CD4-positive, alpha-beta T cell treated with Interleukin-6 for 4 hours (primary cell): ENCODE measurements at places on chromosomes 2 and 18.

- peak; percentile 15 for DNase-seq
Measured at GRCh38 chr2:27264253-27264752, 1.5 kb upstream of the SLC30A3 start.

- DNase-seq = no peak
Measured at GRCh38 chr2:180040146-180040925, 33.2 kb upstream of the CWC22 start.

DNA sequence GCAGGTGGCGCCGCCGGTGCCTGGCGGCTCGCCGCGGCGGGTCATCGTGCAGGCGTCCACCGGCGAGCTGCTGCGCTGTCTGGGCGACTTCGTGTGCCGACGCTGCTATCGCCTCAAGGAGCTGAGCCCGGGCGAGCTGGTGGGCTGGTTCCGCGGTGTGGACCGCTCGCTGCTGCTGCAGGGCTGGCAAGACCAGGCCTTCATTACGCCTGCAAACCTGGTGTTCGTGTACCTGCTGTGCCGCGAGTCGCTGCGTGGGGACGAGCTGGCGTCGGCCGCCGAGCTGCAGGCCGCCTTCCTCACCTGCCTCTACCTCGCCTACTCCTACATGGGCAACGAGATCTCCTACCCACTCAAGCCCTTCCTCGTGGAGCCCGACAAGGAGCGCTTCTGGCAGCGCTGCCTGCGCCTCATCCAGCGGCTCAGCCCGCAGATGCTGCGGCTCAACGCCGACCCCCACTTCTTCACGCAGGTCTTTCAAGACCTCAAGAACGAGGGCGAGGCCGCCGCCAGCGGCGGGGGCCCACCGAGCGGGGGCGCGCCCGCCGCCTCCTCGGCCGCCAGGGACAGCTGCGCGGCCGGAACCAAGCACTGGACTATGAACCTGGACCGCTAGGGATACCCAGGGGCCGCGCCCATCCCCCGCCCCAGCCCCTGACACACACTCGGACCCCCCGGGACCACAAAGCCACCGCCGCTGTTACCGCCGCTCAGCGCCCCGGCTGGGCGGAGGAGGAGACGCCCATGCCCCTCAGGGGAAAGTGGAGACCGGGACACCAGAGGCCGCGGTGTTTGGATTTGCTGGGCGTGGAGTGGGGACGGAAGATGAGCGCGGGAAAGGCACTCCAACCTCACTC is 1.1 kb downstream of the CDK5R2 start:
- no peak for DNase-seq

GRCh38 chr18:70078106-70078505 is 127.4 kb downstream of the RTTN start:
- DNase-seq = no peak

- no peak for DNase-seq
Measured at GRCh38 chr18:46293742-46294181, 189.6 kb downstream of the HAUS1 start.

DNA sequence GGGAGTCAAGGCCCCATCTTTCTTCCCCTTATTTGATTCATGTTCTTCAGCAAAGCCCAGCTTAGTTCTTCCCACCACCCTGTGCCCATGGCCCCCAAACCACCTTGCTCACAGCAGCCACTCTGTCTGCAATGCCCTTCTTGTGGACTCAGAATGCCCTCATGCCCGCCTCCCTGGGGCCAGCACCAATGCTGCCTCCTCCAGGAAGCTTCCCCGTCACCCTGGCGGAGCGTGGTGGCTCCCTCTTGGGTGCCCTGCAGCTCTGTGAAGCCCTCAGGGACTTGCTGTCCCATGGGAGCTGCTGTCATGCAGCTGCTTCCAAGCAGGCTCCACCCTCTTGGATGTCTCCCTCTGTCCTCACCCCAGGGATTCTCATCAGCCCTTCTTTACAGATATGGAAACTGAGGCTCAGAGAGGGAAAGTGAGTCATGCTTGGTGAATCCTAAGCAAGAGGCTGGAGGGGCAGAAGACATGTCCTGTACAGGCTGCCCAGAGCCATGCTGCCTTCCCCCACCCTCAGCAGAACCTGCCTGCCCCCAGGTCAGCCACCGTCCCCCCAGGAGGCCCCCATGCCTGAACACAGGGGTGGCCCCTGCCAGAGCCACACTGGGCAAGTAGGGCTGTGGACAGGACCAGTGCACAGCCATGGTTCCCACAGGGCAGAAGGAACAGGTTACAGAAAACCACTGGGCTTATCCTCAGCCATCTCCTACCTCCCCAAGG is 11.8 kb upstream of the DUSP2 start:
- no peak for DNase-seq

DNA sequence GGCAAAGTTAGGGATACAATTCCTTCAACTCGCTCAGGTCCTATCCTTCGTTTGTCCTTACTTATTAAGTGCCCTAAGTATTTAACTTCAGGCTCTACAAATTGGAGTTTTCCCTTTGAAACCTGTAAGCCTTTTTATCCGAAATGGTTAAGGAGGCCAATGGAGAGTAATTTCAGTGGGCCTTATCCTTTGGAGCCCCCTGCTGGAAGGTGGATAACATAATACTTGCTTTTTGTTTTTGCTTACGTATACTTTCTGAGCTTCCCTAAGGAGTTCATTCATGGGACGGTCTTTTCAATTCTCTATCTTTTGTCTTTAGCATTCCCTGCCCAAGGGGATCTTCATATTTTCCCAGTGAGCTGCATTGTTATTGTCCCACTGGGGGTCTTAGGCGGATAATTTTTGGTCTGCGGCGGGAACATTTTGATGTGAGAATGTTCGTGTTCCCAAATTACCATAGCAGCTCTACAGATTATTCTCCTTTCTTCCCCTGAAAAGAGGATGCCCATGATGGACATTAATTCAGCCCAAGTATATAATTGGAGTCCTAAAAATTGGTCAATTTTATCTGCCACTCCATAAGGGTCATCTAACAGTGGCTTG is 34.4 kb upstream of the TRAPPC8 start:
- DNase-seq = peak; percentile 54

GRCh38 chr2:13779996-13780395 is 852.5 kb upstream of the LRATD1 start:
- no peak for DNase-seq

- DNase-seq = no peak
Measured at GRCh38 chr2:151002959-151003600, 258.6 kb downstream of the RBM43 start.

DNA sequence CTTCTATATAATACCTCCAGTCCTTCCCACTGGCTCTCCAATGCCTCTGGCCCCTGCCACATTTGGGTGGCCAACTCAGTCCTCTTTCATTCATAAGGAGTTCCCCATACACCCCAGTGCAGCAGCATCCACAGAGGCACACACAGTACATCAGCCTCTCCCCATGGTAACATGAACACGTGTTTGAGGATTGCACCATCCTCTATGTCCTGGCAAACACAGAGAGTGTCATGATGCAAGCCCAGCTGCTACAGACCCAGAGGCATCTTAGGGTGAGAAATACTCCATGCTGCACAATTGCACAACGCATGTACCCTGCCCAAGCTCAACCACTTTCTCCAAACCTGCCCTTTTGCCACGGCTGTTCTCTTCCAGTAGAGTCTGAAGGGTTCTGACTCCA is 11.5 kb downstream of the IGFBP5 start:
- no peak for DNase-seq

GRCh38 chr2:97969081-97970067 is 26.4 kb downstream of the TMEM131 start:
- DNase-seq = no peak

- no peak for DNase-seq
Measured at GRCh38 chr2:16908656-16909055, 243.0 kb upstream of the CYRIA start.

GRCh38 chr2:120945832-120946499 is 210.3 kb downstream of the GLI2 start:
- DNase-seq = no peak

GRCh38 chr2:27095745-27096651 is 9.4 kb downstream of the KHK start:
- DNase-seq = peak; percentile 61

DNA sequence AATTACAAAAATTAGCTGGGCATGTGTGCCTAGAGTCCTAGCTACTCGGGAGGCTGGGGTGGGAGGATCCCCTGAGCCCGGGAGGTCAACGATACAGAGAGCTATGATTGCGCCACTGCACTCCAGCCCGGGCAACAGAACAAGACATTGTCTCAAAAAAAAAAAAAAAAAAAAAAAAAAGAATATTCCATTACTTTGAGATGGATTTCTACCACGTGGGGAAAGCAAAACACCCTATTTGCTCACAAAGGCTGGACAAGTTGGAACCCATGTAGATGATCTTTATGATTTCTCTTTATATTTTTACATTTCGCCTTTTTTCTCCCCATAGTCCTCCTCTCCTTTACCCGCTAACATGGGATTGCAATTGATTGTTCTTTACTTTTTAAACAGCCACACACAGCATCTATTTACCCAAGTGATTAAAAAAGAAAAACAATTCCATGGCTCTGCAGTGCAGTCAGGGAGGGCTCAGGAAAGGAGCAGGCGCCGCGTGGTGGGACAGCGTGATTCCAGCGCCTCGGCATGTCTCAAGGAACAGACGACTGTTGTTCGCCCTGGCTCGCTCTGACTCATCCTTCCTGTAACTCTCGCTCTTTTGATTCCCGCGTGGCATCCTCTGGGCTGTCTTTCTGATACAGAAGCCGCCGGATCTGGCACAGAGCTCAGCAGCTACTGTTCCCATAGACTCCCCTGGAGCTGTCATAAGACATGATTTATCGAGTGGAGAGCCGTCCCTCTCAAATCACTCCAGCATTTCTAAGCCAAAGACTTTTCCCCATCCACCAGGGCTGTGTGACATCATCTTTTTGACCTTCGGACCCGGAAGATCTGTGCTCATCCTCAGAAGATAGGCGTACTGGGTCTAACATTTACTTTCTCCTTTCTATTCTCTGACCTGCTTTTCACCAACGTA is 230.4 kb upstream of the AGAP1 start:
- DNase-seq = no peak

DNA sequence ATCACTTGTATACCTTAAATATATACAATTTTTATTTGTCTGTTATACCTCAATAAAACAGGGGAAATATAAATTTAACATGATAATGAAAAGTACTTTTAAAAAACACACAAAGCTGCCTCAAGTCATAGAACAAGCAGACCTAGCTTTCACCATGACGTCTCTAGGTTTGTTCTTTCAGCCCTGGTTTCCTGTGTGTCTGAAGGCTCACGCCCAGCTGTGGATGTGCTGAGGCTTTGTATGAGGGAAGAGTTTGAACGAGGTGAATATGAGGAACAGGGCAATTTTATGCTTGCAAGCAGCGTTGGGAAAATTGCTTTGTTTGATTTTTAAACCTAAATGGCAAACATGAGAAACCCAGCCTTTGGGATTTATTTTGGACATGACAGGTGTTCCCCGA is 15.3 kb downstream of the SH3RF3 start:
- DNase-seq = peak; percentile 51

- DNase-seq = no peak
Measured at GRCh38 chr2:162215162-162215561, 28.1 kb downstream of the FAP start.

- no peak for DNase-seq
Measured at GRCh38 chr18:46190667-46191066, 86.5 kb downstream of the HAUS1 start.

DNA sequence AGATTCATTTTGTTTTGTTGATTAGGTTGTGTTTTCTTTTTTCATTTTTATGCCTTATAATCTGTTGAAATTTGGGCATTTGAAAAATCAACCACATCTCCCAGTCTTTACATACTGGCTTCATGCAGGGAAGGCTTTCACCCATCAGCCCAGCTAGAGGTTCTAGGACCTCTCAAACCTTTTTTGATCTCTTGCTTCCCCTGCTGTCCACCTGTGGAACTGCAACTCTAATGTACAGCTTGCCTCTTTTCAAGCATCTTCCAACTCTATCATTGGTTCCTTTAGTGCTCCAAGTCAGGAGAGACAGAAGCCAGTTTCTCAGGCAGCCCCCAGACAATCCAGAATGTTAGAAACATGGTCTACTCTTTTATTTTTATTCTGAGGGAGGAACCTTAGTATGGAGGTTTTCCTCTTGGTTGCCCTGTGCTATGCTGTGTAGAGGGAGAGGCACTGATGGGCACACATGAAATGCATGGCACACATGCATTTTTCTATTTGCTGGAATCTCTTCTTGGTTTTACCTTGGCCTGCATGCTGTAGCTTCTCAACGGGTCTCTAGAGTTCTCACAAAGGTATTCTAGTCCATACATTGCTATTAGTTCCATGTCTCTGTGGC is 107.2 kb upstream of the L3MBTL4 start:
- no peak for DNase-seq

DNA sequence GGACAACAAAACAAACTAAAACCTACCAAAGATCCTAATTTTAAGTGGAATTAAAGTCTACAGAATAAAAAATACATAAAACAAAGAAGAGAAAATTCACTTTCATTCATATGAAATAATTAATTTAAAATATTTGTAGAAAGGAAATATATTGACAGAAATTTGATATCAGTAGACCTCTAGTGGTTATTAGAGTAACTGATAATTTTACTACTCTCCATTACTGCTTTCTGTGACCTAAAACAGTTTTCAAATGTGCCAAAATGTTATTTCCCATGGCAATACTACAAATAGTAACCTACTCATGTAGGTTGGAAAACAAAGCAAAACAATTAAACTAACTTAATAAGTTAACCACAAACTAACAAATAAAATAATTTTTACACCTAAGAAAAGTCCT is 147.1 kb downstream of the NOL4 start:
- DNase-seq = no peak

DNA sequence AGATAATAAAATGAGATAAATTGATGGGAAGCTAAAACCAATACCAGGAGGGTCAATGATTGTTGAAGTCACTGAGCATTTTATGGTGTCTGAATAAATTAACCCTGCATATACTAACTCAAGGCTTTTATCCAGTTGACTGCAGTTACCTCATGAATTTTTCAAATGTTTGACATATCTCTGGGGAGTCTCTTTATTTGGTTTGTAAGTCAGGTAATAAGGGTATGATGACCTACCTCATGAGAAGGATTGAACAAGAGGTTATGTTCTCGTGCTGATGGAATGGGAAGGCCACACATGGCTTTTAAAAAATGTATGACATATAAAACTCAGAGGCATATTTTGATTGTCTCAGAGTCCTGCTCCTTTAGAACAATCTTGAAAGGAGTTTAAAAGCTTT is 237.6 kb downstream of the THSD7B start:
- DNase-seq = no peak

- DNase-seq = no peak
Measured at GRCh38 chr2:160141419-160141818, 58.7 kb downstream of the ITGB6 start.

GRCh38 chr2:33069894-33070651 is 123.3 kb downstream of the LTBP1 start:
- no peak for DNase-seq

- no peak for DNase-seq
Measured at GRCh38 chr2:20382965-20383810, 32.5 kb upstream of the PUM2 start.

- DNase-seq = no peak
Measured at GRCh38 chr2:66596256-66596655, 161.3 kb downstream of the MEIS1 start.

GRCh38 chr18:28177828-28178635 is 1.1 kb upstream of the CDH2 start:
- no peak for DNase-seq

- peak; percentile 47 for DNase-seq
Measured at GRCh38 chr2:147511491-147511948, 333.3 kb upstream of the ACVR2A start.
